ENCODE measurements at places on chromosomes 11 and 22. TPM values are rescaled to one million over a fixed set of nuclear protein-coding genes. Genes with fewer than 3 reads are reported as not detected.

- DNase-seq, result peak; percentile 92
- peaks cover 59% of the 10 kb centered on the region for H3K36me3 ChIP-seq
- H3K4me3 ChIP-seq, result no peak overlapping the region
- H3K27me3 ChIP-seq, result no peaks in the 10 kb centered on the region
Measured at GRCh38 chr11:61797263-61797944, 4.7 kb downstream of the FEN1 start.

GRCh38 chr11:79006854-79007253 is 432.2 kb upstream of the NARS2 start:
- H3K4me1 ChIP-seq, result no peaks in the 10 kb centered on the region
- H3K4me3 ChIP-seq, result no peak overlapping the region
- H3K27ac ChIP-seq, result no peak overlapping the region
- DNase-seq, result no peak

- peaks cover 27% of the 10 kb centered on the region for H3K4me1 ChIP-seq
- peak; percentile 53 for DNase-seq
- H3K36me3 ChIP-seq, result peaks cover 52% of the 10 kb centered on the region
- H3K27me3 ChIP-seq, result no peaks in the 10 kb centered on the region
- no peak overlapping the region for H3K27ac ChIP-seq
Measured at GRCh38 chr11:44621784-44622183, 56.3 kb downstream of the CD82 start.

DNA sequence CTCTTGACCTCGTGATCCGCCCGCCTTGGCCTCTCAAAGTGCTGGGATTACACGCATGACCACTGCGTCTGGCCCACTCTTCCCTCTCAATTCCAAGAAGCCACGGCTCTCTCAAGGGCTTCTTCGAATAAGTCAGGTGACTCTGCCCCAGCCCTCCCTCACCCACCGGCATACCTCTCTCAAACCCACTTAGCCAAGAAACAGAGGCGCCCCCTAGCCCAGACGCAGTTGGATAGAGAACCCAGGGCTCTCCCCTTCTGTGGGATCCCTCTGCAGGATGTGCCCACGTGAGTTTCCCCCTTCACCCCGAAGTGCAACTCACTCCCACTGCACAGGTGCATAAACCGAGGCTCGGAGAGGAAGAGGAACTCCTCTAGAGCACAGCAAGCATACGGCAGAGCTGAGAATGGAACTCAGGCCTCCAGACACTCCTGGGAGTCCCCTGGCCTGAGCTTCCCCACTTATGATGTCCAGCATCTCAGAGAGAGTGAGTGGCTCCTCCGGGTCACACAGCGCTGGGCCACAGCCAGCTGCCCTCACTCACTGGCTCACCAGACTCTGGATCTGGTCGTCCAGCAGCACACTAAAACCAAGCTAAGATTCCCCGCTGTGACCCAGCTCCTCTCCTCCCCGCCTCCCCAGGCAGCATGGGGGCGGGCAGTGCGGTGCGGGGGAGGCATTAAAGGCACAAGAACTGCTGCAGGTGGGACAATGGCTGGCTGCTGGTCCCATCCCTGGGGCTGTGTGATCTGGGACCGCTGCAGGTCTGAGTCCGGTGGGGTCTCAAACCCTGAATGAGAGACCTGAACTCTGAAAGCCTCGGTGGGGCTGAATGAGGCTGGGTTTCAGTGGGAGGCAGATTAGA is 16.8 kb upstream of the RGL4 start:
- no peak overlapping the region for H3K27ac ChIP-seq
- H3K27me3 ChIP-seq, result no peaks in the 10 kb centered on the region
- H3K4me3 ChIP-seq, result no peak overlapping the region
- H3K36me3 ChIP-seq, result peaks cover 2% of the 10 kb centered on the region
- peaks cover 10% of the 10 kb centered on the region for H3K4me1 ChIP-seq

DNA sequence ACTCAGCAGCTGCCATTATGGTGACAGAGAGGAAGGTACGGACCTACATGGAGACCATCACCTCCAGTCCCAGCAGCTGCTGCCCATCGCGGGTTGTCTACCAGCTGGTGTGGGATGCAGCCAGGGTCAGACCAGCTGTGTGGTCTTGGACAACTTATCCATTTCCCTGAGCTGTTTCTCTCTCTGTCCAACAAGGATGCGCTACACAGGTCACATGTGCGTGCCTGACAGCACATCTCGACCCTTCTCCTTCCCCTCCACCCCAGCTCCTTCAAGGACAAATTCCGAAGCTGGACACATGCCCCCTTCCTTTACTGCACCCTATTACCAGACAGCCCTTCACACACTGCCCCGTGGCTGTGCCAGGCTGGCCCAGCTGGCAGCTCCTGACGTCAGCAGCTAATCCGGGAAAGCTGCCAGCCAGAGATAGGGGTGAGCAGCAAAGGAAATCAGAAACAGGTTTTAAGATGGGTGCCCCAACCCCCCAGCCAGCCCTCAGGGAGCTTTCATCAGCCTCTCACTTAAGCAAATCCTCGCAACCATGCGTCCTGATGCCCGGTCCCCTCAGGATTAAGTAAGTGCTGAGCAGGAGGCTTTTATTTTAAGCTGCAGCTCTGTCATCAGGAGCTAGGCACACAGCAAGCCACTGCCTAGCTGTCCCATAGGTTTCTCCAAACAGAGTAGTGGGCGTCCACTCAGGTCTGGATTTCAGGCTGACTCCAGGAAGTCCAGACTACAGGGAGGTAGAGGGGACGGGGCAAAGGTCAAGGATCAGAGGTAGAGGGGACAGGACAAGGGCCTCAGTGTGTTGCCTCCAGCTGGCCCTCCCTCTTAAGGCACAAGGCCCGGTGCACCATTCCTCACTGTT is 20.3 kb downstream of the TEF start:
- H3K27me3 ChIP-seq, result no peaks in the 10 kb centered on the region
- DNase-seq, result no peak
- H3K36me3 ChIP-seq, result no peaks in the 10 kb centered on the region
- H3K4me1 ChIP-seq, result peaks cover 11% of the 10 kb centered on the region
- H3K27ac ChIP-seq, result no peak overlapping the region

- no peak overlapping the region for H3K4me3 ChIP-seq
- DNase-seq, result no peak
- peaks cover 31% of the 10 kb centered on the region for H3K4me1 ChIP-seq
- peak overlapping the region; percentile 84 for H3K27ac ChIP-seq
- H3K27me3 ChIP-seq, result no peaks in the 10 kb centered on the region
- H3K36me3 ChIP-seq, result no peaks in the 10 kb centered on the region
Measured at GRCh38 chr11:65486570-65487466, 12.0 kb upstream of the MALAT1 start.

- H3K36me3 ChIP-seq, result peaks cover 36% of the 10 kb centered on the region
- H3K27ac ChIP-seq, result peak overlapping the region; percentile 78
- H3K4me1 ChIP-seq, result peaks cover 63% of the 10 kb centered on the region
- H3K4me3 ChIP-seq, result peak overlapping the region; percentile 32
- DNase-seq, result peak; percentile 78
Measured at GRCh38 chr22:23225724-23226496, 45.6 kb downstream of the BCR start.

DNA sequence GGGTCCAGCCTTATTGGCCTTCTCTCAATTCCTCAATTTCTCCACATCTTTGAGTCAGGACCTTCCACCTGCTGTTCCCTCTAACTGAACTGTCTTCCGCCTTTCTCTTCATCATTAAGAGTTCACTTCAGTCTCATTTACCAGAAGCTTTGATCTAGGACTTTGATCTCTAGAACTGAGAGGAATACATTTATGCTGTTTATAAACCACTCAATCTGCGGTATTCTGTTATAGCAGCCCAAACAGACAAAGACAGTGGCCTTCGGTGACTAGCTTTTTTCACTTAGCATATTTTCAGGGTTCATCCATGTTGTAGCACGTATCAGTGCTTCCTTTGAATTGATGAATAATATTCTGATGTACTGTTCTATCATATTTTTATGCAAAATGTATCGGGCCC is 10.5 kb downstream of the CLPB start:
- H3K36me3 ChIP-seq, result peaks cover 12% of the 10 kb centered on the region
- DNase-seq, result no peak
- no peak overlapping the region for H3K4me3 ChIP-seq
- no peak overlapping the region for H3K27ac ChIP-seq
- H3K27me3 ChIP-seq, result no peaks in the 10 kb centered on the region
- H3K4me1 ChIP-seq, result peaks cover 24% of the 10 kb centered on the region

DNA sequence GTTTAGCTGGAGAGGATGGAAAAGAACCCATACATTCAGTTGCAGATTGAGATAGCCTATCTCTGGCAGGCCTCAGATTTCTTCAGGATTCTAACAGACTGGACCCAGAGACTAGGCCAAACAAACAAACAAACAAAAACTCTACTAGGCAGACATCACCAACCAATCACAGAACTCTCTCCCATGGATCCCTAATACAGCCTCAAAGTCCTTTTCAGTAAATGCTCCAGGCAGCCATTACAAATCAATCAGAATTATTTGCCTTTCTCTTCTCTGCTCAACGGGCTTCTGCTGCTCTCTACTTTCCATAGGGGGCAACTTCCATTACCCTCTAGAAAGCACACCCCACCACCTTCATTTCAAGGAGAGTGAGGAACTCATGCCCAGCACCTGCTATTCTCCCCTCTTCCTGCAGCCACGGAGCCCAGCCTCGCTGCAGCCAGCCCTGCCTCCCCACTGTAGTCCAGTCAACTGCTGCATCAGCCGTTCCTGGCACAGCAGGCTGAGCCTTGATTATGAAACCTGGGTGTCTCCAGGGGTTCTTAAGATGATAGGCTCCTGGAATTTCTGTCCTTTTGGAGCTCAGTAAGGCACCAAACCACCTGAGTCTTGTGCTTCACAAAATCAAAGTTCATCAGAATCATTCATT is 19.0 kb upstream of the SMIM35 start:
- peaks cover 17% of the 10 kb centered on the region for H3K27me3 ChIP-seq
- no peaks in the 10 kb centered on the region for H3K4me1 ChIP-seq
- H3K4me3 ChIP-seq, result no peak overlapping the region
- no peak overlapping the region for H3K27ac ChIP-seq
- no peak for DNase-seq

DNA sequence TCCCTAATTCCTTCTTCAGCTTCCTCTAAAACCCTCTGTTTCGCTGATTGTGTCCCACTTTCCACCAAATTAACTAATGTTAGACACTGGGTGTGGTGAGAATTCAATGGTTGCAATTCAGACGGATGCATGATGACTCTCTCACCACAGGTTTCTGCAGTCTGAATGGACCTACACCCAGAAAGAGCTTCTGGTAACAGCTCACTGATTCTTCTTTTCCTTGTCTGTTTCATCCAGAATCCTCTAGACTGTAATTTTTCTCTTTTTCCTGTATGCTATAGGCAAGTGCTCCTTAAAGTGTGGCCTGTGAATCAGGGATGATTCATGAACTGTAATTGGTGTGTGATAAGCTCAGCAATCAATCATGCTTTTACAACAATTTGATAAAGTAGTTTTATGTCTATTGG is 18.1 kb downstream of the MMP10 start:
- peaks cover 4% of the 10 kb centered on the region for H3K27me3 ChIP-seq
- peaks cover 2% of the 10 kb centered on the region for H3K4me1 ChIP-seq
- H3K4me3 ChIP-seq, result no peak overlapping the region
- no peak overlapping the region for H3K27ac ChIP-seq

KIRREL3 gene
- not detected for total RNA-seq

SAC3D1 gene
- 18.0 TPM for total RNA-seq

SERPING1 gene
- 0.28 TPM for total RNA-seq

CAT gene
- total RNA-seq, result 19.0 TPM
